ENCODE measurements at places on chromosomes 16 and 17. TPM values are rescaled to one million over a fixed set of nuclear protein-coding genes. Genes with fewer than 3 reads are reported as not detected.

Gene WFDC1
- total RNA-seq = 7.6 TPM

Gene GPATCH8
- total RNA-seq = 39.2 TPM

Gene ARHGAP44
- 19.1 TPM for total RNA-seq

Gene AHSP
- total RNA-seq = 24.9 TPM

Gene TEDC2
- total RNA-seq = 6.5 TPM

Data from diencephalon (tissue), 1 donor.